Hepatocyte (in vitro differentiated cells): ENCODE measurements at places on chromosomes 11 and 22.

- no peak for DNase-seq
- no peaks in the 10 kb centered on the region for H3K36me3 ChIP-seq
- H3K27ac ChIP-seq, result no peak overlapping the region
- no peak overlapping the region for H3K4me3 ChIP-seq
- peaks cover 9% of the 10 kb centered on the region for H3K4me1 ChIP-seq
These were observed 34.8 kb upstream of the POU2AF1 start for GRCh38 chr11:111413849-111414248.

GRCh38 chr11:20042045-20042639, 118.1 kb downstream of the DBX1 start:
- H3K4me1 ChIP-seq, result peaks cover 25% of the 10 kb centered on the region
- DNase-seq, result no peak
- peak overlapping the region; percentile 79 for H3K27ac ChIP-seq
- no peaks in the 10 kb centered on the region for H3K36me3 ChIP-seq
- H3K4me3 ChIP-seq, result no peak overlapping the region

DNA sequence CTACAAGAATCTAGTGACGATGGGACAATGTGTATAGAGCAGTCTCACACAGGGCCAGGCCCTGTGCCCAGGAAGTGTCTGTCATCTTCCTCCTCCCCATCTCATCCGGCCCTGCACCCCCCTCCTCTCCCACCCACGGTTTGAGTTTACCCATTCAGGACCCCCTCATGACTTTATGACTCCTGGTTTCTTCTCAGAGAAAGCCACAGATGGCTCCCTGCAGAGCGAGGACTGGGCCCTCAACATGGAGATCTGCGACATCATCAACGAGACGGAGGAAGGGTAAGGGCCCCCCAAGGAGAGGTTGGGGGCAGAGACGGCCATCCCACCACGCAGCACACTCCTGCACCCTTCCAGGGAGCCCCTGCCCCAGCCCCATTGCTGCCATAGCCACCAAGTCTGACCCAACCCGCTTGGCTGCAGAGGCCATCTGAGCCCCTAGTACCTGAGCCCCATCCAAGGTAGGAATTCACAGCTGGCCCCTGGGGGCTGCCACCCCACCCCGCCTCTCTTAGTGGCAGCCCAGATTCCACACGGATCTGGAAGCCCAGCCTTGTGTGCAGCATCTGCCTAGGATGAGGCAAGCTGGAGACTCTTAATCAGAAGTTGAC, 18.1 kb downstream of the TOM1 start:
- no peaks in the 10 kb centered on the region for H3K36me3 ChIP-seq
- DNase-seq, result no peak
- H3K27ac ChIP-seq, result no peak overlapping the region
- H3K4me3 ChIP-seq, result no peak overlapping the region
- H3K4me1 ChIP-seq, result peaks cover 14% of the 10 kb centered on the region

- peaks cover 16% of the 10 kb centered on the region for H3K4me1 ChIP-seq
- peaks cover 12% of the 10 kb centered on the region for H3K27me3 ChIP-seq
- H3K36me3 ChIP-seq, result no peaks in the 10 kb centered on the region
- peak; percentile 80 for DNase-seq
- no peak overlapping the region for H3K27ac ChIP-seq
- no peak overlapping the region for H3K4me3 ChIP-seq
These were observed 24.9 kb upstream of the SHISAL1 start for GRCh38 chr22:44337678-44338004.

DNA sequence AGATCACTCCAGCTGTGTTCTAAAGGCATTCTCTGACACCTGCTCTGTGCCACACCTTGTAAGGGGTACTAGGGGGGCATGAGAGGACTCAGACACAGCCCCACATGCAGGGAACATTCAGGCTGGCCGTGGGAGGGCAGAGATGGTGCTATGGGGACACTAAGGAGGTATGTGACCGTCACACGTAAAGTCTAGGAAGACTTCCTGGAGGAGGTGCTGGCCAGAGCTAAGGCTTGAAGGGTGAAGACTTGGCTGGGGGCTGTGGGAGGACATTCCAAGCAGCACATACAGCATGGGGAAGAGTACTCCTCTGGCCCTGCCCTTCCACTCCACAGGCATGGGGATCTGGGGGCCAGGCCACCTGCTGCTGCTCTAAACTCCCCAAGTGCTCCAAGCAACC, 48.5 kb upstream of the TCF20 start:
- H3K27ac ChIP-seq, result no peak overlapping the region
- H3K4me3 ChIP-seq, result no peak overlapping the region
- no peaks in the 10 kb centered on the region for H3K27me3 ChIP-seq
- no peak for DNase-seq
- H3K4me1 ChIP-seq, result peaks cover 46% of the 10 kb centered on the region
- H3K36me3 ChIP-seq, result no peaks in the 10 kb centered on the region

DNA sequence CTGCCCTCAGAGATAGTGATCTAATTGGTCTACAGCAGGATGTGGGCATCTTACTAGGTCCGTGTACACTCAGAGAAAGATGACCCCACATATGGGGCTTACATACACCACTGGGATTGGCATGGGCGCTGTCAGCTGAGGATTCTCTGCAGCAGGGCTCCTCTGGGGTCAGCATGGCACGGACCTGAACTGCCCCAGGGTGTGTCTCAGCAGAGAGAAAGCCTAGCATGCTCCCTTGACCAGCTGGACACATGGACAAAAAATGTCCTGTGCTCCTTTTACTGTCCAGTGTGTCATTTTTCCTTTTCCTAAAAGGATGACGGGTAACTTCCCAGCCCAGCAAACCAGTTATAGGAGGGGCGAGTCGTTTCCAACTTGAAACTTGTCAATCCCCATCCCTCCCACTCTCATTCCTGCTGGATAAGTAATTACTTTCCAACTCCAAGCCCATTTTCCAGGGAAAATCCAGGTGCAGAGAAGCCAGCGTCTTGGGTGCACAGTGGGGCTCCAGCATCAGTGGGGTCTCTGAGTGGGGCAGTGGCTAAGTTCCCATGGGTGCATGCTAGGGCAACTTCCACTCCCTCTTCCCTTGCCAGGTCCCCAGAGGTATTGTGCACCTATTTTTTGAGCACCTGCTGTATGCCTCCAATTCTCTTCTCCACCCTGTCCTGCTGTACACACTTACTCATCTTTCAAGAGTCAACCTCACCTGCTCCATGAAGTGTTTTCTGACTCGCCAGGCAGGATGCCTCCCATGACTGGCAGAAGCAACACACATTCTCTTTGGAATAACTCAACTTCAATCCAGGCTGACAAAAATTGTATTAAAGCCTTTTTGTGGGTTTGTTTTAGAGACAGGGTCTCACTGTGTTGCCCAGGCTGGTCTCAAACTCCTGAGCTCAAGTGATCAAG, 5.0 kb downstream of the VSTM5 start:
- DNase-seq, result no peak
- H3K4me3 ChIP-seq, result no peak overlapping the region
- H3K27ac ChIP-seq, result no peak overlapping the region
- H3K4me1 ChIP-seq, result no peaks in the 10 kb centered on the region
- H3K27me3 ChIP-seq, result no peaks in the 10 kb centered on the region

- no peaks in the 10 kb centered on the region for H3K27me3 ChIP-seq
- no peaks in the 10 kb centered on the region for H3K36me3 ChIP-seq
- DNase-seq, result no peak
- H3K4me1 ChIP-seq, result no peaks in the 10 kb centered on the region
- H3K27ac ChIP-seq, result no peak overlapping the region
These were observed 13.0 kb downstream of the CLPB start for GRCh38 chr11:72421351-72421750.

DNA sequence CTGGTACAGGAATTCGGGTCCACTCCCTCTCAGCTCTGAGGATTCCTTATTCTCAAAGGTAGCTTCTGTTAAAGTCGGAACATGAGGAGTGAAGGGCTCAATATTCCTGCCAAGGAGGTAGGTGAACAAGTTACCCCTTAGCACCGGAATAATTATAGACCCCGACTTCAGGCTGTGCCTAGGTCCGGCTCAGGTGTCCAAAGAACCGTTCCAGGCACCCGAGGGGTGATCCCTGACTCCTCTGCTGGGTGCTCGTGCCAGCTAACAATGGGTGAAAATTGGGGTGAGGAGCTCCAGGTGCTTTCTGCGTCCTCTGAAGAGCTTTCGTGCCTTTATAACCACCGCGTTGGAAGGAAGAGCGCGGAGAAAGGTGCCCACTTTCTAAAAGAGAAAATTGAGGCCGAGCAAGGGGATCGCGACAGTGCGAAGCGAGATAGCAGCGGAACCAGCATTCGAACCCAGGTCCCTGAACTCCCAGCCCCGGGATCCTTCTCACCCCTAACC, 393 bp downstream of the CYB561A3 start:
- no peak for DNase-seq
- peaks cover 9% of the 10 kb centered on the region for H3K4me1 ChIP-seq
- peak overlapping the region; percentile 71 for H3K4me3 ChIP-seq
- H3K27ac ChIP-seq, result peak overlapping the region; percentile 99

DNA sequence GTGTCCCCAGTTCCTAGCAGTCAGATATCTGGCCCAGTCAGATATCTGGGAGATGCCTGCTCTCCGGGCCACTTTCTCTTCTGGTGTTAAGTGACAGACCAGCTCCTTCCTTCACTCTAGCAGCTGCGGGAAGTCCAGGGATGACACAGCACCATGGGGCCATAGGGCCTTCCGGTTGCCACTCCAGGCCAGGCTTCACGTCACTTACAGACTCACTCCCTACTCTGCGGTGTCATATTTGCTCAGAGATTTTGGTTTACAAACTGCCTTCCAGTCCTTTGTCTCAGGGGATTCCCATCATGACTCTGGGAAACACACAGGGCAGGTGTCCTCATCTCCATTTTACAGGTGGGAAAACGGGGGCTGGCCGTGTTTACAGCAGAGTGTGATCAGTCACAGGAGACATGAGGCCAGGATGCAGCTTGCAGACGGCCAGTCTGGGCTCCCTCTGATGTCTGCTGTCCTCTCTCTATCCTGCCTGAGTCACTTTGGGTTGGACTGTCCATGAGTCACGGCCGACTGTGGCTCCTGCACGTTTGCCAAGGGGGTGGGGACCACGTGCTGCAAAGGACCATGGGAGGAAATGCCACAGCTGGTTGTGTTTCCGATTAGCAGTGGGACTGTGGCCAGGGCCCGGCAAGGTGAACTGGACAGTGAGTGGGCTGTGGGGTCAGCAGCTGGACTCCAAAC, 8.2 kb upstream of the TBC1D22A start:
- no peaks in the 10 kb centered on the region for H3K36me3 ChIP-seq
- H3K4me1 ChIP-seq, result peaks cover 18% of the 10 kb centered on the region
- H3K27ac ChIP-seq, result peak overlapping the region; percentile 88

- peaks cover 27% of the 10 kb centered on the region for H3K4me1 ChIP-seq
- no peaks in the 10 kb centered on the region for H3K36me3 ChIP-seq
- peak within 1 kb of the TSS; percentile 63 for H3K4me3 ChIP-seq
- H3K27ac ChIP-seq, result no peak within 1 kb of the TSS
- DNase-seq, result peak; percentile 88
- H3K27me3 ChIP-seq, result peaks cover 90% of the 10 kb centered on the region
These were observed at the start of gene SCN4B for GRCh38 chr11:118152552-118153471. Gene SCN4B (minus strand): TSS chr11:118152823. CDS start chr11:118152673, 150 bp downstream.

DNA sequence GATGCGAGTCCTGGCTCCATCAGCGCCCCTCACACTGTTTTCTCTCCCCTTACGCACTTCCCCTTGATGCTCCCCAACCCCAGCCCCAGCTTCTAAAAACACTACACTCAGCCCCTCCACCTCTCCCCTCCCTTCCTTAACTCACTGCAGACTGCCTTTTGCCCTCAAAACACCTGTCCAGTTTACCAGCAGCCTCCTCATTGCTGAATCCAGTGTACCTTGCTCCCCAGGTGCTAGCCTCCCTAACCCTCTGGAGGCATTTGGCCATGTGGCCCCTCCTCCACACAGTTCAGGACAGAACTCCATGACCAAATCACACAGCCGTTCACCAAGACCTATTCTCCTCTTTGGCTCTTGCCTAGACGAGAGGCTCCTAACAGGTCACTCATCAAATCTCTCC, 2.8 kb upstream of the GALR3 start:
- no peaks in the 10 kb centered on the region for H3K36me3 ChIP-seq
- peaks cover 43% of the 10 kb centered on the region for H3K27me3 ChIP-seq
- peaks cover 15% of the 10 kb centered on the region for H3K4me1 ChIP-seq
- H3K4me3 ChIP-seq, result no peak overlapping the region
- H3K27ac ChIP-seq, result no peak overlapping the region

- H3K27ac ChIP-seq, result peak overlapping the region; percentile 100
- no peaks in the 10 kb centered on the region for H3K27me3 ChIP-seq
- no peak overlapping the region for H3K4me3 ChIP-seq
- H3K36me3 ChIP-seq, result no peaks in the 10 kb centered on the region
- H3K4me1 ChIP-seq, result peaks cover 48% of the 10 kb centered on the region
- DNase-seq, result peak; percentile 94
These were observed 2.7 kb upstream of the NEAT1 start for GRCh38 chr11:65419772-65420481.

GRCh38 chr11:18721561-18722292, 4.3 kb downstream of the IGSF22 start:
- DNase-seq, result peak; percentile 61
- H3K36me3 ChIP-seq, result no peaks in the 10 kb centered on the region

GRCh38 chr11:15289723-15290122, 175.0 kb downstream of the INSC start:
- no peaks in the 10 kb centered on the region for H3K27me3 ChIP-seq
- DNase-seq, result no peak
- no peaks in the 10 kb centered on the region for H3K4me1 ChIP-seq
- H3K36me3 ChIP-seq, result no peaks in the 10 kb centered on the region
- H3K4me3 ChIP-seq, result no peak overlapping the region

DNA sequence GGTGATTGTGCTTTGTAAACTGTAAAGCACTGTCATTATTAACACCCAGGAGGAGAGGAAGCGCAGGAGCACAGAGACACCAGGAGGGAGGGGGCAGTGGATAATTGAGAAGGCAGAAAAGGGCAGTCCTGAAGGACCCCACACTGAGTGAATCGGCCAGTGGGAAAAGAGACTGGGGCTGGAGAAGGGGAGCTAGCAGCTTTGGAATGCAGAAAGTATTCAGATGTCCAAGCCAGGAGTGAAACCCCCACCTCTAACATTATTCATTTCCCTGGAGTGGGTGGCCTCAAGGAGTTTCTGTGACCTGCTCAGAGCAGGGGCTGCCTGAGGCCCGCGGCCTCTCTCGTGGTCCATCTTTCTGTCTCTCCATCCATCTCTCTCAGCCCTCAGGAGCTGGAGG, 38.0 kb upstream of the CDON start:
- no peaks in the 10 kb centered on the region for H3K36me3 ChIP-seq
- H3K4me1 ChIP-seq, result peaks cover 20% of the 10 kb centered on the region
- no peaks in the 10 kb centered on the region for H3K27me3 ChIP-seq
- no peak overlapping the region for H3K27ac ChIP-seq

DNA sequence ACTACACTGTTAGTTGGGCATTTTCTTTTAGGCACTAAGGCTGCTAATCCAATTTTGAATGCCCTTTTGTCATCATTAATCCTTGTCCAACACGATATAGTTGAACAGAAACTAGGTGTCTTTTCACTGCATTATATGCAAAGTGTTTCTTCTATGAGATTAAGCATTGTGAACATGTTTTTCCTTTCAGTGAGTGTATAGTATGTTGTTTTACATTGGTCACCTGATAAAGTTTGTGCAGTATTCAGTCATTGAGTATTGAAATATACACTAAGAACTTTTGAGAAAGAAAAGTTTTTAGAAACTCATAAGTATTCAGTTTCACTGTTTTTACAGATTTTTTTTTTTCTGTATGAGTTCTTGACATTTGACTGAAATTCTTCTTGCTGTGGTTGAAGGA, 59.0 kb downstream of the ZC3H12C start:
- H3K27ac ChIP-seq, result no peak overlapping the region
- DNase-seq, result no peak
- no peaks in the 10 kb centered on the region for H3K27me3 ChIP-seq
- no peak overlapping the region for H3K4me3 ChIP-seq
- H3K4me1 ChIP-seq, result no peaks in the 10 kb centered on the region
